Central memory CD8-positive, alpha-beta T cell (primary cell): ENCODE measurements at places on chromosomes 1 and 21.

GRCh38 chr1:95313527-95313926, 79.5 kb downstream of the RWDD3 start:
- DNase-seq, result no peak

DNA sequence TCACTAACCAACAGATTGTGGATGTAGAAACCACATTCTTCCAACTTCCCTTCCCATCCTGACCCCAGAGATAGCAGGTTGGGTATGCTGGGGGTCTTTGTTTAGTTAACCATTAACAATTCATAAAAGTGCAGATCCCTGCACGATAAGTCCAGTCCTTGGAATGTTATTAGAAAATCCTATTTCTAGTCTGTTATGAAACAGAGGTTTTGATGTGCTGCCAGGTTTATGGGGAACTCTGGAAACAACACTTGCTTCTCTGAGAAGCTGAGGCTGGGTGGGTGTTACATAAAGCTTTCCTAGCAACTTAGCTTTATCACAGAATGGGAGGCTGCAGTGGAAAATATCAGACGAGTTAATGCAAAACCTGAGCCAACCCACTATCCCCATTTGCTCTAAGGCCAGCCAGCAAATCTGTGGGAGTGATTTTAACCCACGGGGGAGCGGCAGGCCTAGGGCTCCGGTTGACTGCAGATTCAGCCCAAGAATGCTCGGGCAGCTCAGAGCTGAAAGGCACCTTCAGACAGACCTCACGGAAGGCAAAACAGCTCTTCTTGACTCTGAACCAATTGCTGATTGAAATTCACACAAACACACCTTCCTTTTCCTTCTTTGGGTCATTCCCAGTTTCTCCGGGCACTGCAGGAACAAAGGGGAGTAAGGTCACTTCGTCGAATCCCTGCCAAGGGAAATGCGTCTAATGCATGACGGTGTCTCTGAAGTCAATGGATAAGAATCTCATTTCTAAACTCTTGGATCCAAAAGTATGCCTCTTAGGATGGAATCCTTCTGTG, 111.7 kb upstream of the IRF2BP2 start:
- DNase-seq, result no peak

DNA sequence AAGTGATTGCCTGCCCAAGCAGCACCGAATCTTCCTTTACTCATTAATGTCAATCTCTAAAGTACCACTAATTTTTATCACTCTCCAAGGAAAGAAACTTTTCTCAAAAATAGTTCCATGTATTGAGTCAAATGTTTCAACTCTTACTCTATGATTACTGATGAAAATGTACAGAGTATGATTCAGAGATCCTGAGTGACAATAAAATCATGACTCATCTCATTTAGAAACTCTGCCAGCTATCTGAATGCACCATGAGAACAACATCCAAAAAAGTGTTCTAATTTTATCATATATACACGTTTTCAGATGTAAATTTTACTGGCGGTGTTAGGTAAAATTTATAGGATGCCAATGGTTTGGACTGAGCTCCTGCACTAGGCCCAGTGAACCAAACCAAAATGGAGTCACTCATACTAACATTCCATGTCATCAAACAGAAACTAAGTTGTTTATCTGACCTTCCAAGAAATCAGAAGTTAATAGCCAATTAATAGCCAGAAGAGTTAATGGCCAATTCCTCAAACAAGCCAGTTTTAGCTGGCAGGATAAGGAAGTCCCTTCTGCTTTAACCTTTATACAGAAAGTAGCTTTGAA, 22.6 kb downstream of the PLPPR5 start:
- DNase-seq, result no peak

- no peak for DNase-seq
These were observed 2.2 kb upstream of the NEGR1 start for GRCh38 chr1:72284348-72285073.

- no peak for DNase-seq
These were observed 17.5 kb downstream of the RNF2 start for GRCh38 chr1:185062710-185063370.

DNA sequence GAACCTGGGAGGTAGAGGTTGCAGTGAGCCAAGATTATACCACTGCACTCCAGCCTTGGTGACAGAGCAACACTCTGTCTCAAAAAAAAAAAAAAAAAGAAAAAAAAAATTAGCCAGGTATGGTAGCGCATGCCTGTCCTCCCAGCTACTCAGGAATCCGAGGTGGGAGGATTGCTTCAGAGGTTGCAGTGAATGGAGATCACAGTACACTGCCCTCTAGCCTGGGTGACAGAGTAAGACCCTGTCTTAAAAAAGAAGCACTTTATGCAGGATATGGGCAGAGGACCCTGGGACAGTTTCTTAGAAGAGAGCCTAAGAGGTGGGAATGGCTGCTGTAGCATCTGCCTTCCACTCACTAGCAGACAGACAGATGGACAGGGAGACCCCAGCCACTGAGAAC, 23.0 kb downstream of the IQGAP3 start:
- DNase-seq, result no peak

DNA sequence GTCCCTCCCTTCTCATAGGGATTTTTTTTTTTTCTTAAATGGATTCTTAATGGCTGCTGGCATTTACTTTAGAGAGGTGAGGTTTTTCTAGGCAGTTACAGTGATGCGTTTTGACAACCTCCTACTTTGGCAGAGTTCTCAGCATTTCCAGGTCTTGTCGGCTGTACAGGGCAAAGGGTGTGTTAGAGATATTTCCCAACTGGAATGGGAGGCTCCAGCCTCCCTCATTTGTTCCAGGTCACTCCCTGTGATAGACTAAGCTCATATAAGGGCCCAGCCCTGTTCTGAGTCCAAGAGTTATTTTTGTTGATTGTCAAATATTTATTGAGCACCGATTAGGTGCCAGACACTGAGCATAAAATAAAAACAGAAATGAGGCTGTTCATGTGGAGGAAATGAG, 7.6 kb upstream of the XKR8 start:
- no peak for DNase-seq

GRCh38 chr1:248810727-248811513, 14.8 kb downstream of the SH3BP5L start:
- no peak for DNase-seq

- no peak for DNase-seq
These were observed 52.7 kb upstream of the WASF2 start for GRCh38 chr1:27542463-27543273.

DNA sequence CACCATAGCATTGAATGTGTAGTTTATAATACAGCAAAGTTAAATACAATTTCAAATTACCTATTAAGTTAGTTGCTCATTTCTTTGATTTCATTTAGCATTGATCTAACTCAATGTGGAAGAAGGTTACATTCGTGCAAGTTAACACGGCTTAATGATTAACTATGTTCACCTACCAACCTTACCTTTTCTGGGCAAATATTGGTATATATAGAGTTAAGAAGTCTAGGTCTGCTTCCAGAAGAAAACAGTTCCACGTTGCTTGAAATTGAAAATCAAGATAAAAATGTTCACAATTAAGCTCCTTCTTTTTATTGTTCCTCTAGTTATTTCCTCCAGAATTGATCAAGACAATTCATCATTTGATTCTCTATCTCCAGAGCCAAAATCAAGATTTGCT, at the start of gene ANGPTL3:
Gene ANGPTL3 (plus strand): TSS at position 240 of the 400 bp plus-strand sequence. CDS start 47 bp downstream, at position 287.
- no peak for DNase-seq

GRCh38 chr1:183733715-183734114, 71.2 kb upstream of the RGL1 start:
- DNase-seq, result no peak

DNA sequence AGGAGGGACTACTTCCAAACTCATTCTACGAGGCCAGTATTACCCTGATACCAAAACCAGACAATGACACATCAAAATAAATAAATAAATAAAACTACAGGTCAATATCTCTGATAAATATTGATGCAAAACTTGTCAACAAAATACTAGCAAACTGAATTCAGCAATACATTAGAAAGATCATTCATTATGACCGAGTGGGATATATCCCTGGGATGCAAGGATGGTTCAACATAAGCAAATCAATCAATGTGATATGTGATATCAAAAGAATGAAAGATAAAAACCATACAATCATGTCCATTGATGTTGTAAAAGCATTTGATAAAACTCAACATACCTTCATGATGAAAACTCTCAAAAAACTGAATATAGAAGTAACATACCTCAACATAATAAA, 36.7 kb downstream of the NME7 start:
- DNase-seq, result no peak

DNA sequence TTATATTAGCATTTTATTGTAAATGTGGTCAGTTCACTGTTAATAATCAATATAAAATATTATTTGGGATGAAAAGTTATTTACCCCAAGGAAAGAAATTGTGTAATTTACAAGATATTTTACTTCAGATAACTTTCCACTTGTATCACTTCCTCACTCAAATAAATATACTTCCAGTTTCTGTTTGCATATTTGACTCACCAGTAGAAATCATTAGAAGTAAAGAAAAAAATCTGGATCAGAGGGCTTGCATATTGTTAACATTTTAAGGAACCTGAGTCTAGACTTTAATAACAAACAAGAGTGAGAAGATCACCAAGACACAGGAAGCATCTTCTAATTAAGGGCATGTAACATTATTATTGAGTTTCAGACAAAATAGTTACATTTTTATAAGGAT, 347 bp upstream of the KRTAP20-4 start:
- DNase-seq, result no peak

GRCh38 chr21:44987886-44988606, 48.2 kb downstream of the SLX9 start:
- DNase-seq, result no peak

GRCh38 chr1:24311741-24312140, 7.4 kb upstream of the GRHL3 start:
- DNase-seq, result no peak

DNA sequence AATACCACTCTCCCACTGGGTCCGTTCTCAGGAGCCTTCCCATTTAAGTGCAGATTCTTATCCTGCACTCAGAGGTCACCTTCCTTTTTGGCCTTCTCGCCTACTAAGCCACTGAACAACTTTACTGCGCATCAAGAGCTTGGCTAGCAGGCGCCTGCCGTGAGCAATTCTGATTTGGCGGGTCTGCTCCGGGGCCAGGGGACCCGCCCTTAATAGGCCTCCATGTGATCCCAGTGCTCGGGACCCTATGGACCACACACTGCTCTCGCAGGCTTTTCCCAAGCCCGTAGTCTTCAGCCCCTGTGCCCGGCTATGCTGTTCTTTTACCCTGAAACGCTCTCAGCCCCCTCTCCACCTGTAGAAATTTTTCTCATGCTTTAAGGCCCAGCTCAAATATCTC, 45.1 kb downstream of the BCL9 start:
- DNase-seq, result no peak

DNA sequence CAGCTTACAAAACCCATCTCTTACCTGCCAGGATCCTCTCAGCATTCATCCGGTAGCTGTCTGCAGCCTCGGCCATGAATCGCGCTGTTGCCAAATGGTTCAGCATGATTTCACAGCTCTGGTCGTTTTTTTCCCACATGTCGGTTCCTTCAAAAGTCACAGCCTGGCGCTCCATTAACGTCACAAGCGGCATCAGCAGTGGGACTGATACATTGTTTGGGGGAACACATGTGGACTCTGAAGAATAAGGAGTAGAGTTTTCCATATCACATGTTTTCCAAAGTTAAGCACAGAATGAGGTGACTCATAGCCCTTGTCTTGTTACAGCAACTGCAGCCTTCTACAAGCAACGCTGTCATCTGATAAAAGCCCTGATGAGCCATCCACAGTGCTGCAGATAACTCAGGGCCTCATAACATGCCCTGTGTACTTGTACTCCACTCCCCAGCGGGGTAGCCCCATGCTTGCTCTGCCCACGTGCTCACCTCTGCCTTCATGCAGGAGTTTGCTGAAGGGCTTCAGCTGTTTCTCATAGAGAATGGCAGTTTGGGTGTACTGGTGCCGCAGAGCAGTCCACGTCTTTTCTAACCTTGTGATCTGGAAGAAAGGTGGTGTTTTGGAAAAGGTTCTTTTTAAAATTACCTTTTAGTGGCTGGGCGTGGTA, 114.2 kb downstream of the BCAR3 start:
- DNase-seq, result no peak

DNA sequence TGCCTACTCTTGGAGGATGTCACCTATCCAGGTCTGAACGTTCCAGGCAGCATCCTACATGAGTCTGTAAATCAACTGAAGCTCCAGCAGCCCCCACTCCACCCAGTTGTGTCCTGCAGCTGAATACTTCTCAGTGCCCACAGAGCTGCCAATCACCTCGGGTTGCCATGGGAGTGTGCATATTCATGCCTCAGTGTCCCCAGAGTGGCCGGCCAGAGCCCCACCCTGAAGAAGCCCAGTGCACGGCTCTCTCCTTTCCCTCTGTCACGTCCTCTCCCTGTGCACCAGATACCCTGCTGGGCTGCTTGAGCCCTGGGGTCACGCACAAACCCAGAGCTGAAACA, 16.1 kb upstream of the GSTM4 start:
- peak; percentile 9 for DNase-seq

DNA sequence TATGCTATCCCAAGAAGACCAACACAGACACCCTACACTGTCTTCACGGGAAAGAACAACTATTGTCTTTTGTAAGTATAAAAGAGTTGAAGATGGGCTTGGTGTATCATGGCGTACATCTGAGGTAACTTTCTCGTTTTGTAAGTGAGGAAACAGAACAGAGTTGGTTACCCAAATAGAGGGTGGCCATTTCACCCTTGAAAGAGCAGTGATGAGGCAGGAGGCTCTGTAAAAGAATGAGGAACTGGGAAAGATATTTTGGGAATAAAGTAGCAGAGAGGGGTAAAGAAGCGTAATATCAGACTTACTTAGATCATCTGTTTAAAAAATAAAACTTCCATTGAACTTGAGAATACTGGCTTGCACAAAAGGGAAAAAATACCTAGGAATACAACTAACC, 18.9 kb downstream of the FCRL2 start:
- DNase-seq, result no peak

- DNase-seq, result peak; percentile 18
These were observed 643 bp downstream of the CFAP298 start for GRCh38 chr21:32611471-32611997.

DNA sequence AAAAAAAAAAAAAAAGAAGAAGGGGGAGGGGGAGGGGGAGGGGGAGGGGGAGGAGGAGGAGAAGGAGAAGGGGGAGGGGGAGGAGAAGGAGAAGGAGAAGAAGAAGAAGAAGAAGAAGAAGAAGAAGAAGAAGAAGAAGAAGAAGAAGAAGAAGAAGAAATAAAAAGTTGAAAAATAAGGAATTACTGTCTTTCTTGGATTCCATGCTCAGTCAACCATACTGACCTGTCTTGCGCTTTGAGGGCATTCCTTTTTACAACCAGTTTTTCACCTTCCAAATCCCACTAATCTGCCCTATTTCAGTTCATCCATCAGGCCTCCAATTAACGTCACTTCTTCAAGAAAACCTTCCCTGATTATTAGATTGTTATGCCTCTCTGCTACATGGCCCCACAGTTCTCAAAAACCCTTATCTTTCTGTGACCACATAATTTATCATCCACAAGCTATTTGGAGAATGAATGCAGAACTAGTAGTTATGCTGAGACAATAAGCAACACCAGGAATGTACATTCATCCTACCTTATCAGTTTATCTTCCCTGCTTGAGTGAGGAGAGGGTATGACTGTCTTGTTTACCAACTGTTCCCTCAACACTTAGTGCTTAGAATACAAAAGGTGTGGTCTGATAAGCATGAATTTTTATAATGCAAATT, 57.5 kb upstream of the GUCA2A start:
- DNase-seq, result no peak
